Stimulated activated CD4-positive, alpha-beta T cell treated with anti-CD3 and anti-CD28 coated beads, Interleukin-2, amount 100 ng/mL, for 48 hours (primary cell): ENCODE measurements at places on chromosomes 6 and 20.

GRCh38 chr6:158059108-158059507 lies 77.4 kb downstream of the SYNJ2 start:
- no peak for DNase-seq

DNA sequence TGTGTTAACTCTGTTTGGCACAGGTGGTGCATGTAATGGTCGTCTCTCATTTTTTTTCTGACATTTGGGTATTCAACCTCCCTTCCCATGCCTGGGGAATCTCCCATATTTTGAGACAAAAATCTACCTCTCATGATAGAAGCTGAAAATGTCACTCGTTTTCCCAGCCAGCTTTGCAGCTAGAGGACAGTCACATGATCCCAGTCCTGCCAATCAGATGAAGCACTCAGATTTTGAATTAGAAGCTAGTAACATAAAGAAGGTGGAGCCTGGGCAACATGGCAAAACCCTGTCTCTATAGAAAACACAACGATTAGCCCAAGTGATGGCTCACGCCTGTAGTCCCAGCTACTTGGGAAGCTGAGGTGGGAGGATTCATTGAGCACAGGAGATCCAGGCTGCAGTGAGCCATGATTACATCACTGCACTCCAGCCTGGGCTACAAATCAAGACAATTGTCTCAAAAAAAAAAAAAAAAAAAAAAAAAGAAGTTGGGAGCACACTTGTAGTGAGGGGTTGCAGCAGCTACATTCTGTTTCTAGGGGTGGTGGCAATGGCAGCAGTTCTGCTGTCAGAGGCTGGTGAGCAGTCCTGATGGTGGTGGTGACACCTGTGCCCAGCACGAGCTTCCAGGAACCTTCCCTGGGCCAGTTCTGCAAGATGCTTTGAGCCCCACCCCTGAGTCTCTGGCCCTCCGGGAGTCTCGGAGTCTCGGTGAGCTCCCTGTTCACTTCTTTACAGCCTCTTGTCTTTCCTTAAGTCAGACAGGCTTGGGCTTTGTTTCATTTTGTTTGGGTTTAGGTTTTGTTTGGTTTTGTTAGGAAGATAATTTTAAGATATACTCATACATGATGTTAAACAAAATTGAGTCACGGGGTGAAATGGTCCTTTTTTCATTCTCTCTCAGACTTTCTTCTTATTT lies 94.1 kb upstream of the KCNG1 start:
- no peak for DNase-seq

GRCh38 chr6:132950566-132950965 lies 136.2 kb downstream of the RPS12 start:
- no peak for DNase-seq

- DNase-seq: no peak
Measured at GRCh38 chr6:94045099-94045829, 625.9 kb upstream of the EPHA7 start.

GRCh38 chr6:3871515-3871914 lies 22.3 kb downstream of the FAM50B start:
- no peak for DNase-seq

GRCh38 chr6:49370518-49370917 lies 92.5 kb downstream of the MMUT start:
- no peak for DNase-seq

GRCh38 chr6:1251198-1252155 lies 60.4 kb upstream of the FOXQ1 start:
- DNase-seq: no peak

DNA sequence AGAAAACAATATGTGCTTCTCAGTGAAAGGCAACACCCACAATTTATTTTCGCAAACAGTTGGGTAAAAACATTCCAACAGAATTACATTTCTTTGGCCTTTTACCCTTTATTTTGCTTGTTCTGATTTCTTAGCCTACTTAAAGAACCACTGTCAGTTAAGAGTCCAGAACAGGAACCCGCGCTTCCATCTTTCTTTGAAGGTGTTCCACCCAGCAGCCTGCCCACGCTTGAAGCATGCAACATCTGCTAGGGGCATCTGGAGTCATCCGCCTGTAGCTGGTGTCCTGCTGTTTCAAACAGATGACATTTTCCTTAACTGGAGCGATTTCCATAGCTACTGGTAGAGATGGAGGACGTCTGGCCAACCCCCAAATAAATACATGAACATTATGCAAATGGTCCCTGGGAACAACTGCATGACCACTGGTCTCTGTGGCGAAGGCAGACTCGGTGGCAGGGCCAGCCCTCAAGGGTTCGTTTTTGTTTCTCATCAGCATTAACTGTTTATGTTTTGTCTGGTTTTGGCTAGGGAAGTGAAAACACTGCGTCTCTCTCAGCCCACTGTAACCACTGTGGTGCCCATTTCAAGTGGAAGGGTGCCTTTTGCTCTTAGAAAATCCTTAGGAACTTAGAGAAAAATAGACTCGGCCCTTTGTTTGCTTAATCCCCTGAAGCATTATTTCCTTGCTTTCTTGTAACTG lies 51.6 kb downstream of the LAMA4 start:
- DNase-seq: no peak

DNA sequence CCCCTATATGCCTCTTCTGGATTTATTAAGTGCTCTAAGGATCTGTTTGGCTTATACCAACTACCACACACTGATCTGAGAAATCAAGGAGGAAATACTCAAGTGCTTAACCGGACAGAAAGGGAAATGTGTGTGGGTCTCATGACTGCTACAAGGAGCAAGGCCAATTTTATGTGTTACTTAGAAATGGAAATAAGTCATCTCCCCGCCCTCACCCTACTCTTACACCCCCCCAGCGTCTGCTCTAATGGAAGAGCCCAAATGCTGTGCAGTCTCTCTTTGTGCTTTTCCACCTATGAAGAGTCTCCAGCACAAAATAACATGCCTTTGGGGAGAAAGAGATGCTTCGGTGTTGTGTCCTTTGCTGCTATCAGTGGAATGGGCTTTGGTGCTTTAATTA lies 428.8 kb upstream of the ARID1B start:
- no peak for DNase-seq

DNA sequence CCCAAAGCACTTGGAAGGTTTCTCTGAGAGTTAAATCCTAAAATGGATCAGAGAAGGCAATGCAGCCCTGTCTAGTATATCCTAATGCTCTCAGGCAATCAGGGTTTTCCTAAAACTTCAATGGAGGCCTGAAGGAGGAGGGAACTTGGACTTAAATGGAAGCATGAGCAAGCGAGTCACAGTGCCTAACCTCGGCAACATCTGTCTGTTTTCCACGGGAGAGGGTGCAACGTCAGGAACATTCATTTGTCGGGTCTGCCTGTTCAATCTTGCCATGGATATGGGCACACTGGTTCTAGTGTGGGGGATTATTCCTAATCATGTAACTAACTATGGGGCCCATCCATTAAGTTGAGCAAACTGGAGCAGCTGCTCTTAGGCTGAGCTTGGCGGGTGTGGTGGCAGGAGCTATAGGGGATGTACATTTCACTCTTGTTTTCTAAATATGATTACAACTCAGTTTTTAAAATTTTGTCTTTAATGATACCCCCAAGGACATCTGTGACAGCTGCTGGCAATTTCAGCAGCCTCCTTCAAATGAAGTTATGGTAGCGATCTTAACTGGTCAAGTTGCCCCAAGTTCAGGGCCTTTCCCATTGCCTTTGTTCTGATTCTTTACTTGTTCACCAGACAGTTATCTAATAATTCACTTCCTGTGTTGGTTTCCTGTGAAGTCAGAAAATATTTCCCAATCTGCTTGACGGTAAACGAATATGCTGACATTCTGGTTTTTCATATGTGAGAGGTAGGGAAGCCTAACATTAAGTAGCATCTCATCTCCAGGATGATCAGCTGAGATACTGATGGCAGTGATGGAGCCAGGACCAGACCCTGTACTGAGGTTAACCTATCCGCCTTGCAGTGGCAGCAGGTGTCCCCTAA lies 21.6 kb downstream of the DSE start:
- no peak for DNase-seq

DNA sequence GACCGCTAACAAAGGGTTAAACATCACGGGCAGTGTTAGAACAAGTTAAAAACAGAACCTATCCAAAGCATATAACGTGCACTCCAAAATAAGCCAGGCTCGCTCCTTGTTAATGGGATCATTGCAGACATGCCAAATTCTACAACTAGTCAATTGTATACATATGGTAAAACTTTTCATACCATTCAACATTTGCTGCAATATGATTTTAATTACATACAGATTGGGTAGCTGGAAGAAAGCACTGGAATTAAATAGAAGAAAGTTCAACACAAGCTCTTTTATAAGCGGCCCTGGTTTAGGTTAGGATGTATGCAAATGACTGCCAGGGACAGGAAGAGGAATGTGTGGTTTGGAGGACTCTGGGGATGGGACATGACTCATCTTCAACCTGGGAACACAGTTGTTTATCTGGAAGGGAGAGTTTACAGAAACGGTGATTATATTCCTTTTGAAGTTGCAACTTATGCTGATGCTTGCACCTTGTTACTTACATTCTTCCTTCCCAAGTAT lies 62.5 kb upstream of the TIAM2 start:
- no peak for DNase-seq

- DNase-seq: no peak
Measured at GRCh38 chr6:40933864-40934263, 105.2 kb downstream of the UNC5CL start.

DNA sequence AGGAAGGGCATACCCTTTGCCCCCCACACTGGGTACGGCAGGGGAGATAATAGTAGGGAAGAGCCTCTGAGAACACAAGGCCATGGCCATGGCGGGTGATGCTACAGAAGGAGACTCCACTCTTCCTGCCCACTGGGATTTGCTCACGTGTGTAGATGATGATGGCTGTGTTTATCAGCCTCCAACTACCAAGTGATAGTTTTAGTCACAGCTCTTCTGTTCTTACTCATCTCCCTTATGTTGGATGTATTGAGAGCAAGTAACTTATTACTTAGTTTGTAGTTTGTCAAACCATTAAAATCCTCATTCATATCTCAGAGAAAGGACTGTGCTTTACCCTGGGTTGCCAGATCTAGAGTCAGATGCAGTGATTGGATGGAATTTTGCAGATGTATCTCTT lies 66.0 kb downstream of the CDH26 start:
- no peak for DNase-seq

- DNase-seq: no peak
Measured at GRCh38 chr20:36975099-36975818, 23.8 kb upstream of the SAMHD1 start.

DNA sequence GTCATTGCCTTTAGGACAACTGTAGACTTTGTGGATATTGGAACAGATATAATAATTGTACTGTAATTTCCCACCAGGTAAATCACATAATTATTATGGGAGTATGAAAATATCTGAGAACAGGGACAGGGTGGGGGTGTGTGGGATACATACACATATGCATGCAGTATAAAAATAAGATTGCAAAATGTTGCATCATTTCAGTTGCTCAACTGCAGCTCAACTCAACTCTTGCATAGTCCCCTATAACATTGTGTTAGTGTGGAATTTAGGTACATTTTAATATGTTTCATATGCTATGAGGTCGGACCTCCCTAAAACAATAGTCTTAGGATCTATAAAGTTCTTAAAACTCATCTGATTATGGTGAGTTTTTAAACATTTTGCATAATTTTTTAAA lies 275.0 kb upstream of the FLRT3 start:
- DNase-seq: no peak

GRCh38 chr6:15874821-15875220 lies 212.0 kb upstream of the DTNBP1 start:
- no peak for DNase-seq

- DNase-seq: no peak
Measured at GRCh38 chr20:37955511-37955910, 52.6 kb downstream of the VSTM2L start.

GRCh38 chr6:48714699-48715098 lies 603.7 kb upstream of the PTCHD4 start:
- DNase-seq: no peak

DNA sequence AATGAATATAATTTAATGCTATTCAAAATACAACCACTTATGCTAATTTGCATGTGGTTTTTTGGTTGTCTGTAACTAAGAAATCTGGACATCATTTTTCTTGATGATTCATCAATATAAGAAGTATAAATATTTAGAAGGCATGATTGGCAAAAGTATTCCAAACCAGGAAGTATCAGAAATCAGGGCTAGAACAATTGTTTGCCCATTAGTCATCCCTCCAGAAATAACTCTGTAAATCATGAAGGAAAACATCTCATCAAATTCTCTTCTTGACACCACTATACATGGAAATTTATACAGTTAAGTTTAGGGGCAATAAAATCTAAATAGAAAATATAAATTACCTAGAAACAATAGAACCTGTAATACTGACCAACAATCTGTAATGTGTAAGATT lies 554.7 kb upstream of the HS3ST5 start:
- no peak for DNase-seq

DNA sequence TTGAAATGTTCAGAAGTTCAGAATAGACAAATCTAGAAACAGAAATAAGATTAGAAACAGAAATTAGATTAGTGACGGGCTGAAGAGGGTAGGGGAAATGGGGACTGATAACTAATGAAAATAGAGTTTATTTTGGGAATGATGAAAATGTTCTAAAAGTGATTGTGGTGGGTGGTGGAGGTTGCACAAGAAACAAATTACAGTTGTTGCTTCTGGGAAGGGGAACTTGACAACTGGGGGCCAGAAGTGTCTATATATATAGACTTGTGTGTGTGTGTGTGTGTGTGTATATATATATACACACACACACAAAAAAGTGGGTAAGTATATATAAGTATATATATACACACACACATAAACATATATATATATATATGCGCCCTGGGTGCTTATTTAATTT lies 86.5 kb upstream of the RREB1 start:
- no peak for DNase-seq

DNA sequence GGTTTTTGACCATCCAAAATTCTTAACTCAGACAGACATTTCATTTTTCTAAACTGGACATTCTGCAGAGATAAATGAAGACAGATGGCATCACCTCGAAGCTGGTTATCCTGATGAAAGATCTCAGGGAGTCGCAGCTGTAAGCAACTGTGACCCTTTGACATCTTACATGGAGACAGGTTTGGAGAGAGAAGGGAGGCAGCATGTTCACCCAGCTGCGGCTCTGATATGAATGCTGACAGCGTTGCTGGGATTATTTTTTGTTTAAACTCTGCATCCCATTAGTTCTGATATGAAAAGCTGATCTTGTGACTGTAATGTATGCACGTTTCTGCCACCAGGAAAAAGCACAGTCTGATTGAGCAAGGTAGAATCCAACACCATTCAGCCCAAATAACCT lies 89.4 kb downstream of the C6orf118 start:
- no peak for DNase-seq

DNA sequence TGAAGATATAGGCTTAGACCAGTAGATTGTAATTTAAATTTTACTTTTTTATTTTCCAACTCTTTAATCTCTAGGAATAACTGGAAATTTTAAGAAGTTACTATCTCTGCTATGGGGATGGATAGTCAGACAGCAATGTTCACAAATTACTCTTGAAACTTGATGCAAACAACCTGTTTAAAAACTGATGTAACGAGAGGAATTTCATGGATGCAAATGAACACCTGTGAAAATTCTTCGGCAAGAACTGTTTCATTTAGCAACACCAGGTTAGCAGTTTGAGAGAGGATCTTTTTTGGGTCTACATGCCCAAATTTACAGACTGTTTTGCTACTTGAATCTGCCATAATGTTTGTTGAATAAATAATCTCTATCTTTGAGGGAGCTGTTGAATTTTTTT lies 20.0 kb upstream of the RSPH3 start:
- DNase-seq: no peak
